Activated CD8-positive, alpha-beta memory T cell treated with anti-CD3 and anti-CD28 coated beads, Interleukin-2, amount 50 U/mL, for 48 hours (primary cell): ENCODE measurements at places on chromosomes 13 and 19.
A peak's percentile ranks its signal among the peaks of the same experiment; 100 is the strongest.

- DNase-seq: no peak
Observed at GRCh38 chr19:33988601-33989000, 183.7 kb upstream of the LSM14A start.

DNA sequence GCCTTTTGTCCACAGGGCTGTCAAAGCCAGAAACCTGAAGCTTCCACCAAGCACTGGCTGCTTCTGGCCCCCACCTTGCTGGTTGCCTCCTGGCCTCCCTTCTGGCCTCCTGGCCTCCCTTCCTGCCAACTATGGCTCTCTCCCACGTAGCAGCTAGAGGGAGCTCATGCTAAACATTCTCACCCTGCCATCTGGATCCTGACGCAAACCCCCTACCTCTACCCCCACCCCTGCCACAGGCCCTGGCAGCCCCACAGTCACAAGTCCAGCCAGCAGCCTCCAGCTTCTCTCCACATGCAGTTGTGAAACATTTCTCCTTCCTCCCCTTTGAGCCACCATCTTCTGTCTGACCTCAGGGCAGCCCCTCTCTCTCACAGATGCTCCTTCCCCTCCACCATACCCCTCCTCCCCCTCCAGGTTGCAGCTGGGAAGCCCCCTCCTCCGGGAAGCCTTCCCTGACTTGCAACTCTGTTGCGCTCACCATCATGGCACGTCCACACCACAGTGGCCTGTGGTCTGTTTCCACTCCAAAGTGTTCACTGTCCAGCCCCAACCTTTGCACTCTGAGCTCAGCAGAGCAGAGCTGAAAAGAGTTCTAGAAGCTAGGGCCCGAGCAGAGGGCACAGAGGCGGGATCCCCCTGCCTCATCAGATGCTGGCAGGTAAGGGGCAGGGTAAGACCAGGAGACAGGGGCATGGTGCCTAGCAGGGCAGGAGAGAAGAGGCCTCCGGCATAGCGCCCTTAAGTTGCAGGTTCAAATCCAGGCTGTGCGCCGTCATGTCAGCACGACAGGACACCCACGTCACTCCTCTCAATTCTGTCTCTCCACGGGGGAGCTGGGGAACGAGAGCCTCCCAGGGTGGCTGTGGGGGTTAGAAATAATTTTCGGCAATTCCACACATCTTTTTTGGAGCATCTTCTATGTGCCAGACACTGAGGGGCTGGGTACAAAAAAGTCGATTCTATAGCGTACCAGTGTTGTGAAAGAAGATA lies 7.3 kb downstream of the ADGRL1 start:
- DNase-seq: no peak

DNA sequence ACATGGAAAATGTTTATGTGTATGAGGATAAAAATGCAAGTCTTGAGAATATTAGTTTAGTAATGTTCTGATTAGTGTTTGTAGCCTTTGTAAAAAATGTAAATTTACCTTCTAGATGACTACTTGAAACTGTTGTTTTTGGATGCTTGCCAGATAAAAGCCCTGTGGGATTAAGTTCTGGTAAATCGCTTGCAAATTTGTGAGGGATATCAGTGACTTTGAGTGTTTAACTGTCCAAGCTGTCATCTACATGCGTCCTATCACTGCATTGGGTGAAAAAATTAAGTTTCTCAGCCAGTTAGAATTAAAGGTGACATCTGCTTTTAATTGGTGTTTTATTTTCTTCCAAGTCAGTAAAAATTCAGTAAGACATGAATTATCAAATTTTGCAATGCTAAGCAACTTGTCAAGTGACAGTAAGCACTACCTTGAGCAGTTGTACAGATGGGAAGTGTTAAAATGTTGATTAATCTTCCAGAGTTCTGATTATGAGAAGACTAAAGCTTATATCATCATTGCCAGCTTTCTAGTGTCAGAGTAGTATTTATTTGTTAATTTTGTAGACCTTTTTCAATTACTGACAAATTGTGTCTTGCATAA lies 88.0 kb downstream of the PCCA start:
- DNase-seq: no peak

- DNase-seq: no peak
Observed at GRCh38 chr13:113762075-113762474, 3.0 kb downstream of the TMEM255B start.

DNA sequence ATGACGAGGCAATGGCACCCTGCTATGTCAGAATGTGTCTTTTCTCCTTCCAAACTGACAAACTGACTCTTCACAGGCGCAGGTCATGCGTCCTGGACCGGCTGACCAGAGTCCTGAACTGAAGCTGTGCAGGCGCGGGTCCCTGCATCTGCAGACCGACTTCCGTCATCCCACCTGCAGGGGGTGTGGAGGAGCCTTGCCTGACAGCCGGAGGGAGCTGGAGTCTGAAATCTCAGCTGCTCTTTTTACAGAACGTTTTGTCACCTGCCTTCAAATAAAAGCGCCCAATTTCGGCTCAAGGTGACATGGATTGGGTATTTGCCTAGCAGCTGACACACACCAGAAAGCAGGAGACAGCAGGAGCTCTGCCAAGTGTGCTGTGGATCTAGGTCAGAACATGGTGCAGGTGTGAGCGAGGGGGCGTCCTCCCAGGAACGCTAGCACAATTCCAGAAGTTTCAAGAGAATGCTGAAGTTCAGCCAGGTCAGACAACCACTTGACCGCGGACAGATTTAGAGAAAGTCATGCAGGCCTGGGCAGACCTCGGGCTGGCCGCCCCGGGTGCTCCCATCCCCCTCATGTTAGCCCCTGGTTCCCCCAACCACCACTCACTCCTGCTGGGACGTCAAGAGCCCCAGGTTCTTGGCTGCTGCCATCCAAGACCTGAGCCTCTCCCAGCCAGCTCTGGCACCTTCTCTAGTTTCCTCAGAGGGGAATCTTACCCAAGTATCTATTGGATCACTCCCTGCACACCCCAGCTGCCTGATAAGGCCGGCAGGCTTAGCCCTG lies 32.8 kb downstream of the ELL start:
- no peak for DNase-seq

GRCh38 chr13:42255886-42256285 lies 16.1 kb upstream of the AKAP11 start:
- DNase-seq: no peak

DNA sequence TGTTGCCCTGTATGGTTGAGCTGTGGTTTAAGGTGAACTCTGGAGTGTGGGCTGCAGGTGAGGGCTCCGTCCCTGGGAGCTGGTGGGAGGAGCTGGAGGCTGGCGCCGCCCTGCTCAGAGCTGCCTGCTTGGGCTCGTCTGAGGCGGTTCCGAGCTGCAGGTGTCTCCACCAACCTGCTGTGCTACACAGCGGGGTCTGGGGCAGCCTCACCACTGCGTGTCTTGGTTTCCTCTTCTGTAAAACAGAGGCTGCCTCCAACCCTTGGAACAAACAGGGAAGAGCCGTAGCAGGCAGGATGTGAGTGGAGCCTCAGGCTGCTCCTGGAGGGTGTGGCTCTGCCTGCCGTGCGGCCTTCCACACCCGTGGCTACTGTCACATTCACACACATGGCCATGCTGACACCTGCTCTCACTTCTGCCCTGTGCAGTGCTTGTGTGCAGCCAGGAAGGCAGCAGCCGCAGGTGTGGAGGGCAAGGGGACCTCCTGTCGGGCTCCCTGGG lies 21.4 kb downstream of the NAXD start:
- DNase-seq: no peak

DNA sequence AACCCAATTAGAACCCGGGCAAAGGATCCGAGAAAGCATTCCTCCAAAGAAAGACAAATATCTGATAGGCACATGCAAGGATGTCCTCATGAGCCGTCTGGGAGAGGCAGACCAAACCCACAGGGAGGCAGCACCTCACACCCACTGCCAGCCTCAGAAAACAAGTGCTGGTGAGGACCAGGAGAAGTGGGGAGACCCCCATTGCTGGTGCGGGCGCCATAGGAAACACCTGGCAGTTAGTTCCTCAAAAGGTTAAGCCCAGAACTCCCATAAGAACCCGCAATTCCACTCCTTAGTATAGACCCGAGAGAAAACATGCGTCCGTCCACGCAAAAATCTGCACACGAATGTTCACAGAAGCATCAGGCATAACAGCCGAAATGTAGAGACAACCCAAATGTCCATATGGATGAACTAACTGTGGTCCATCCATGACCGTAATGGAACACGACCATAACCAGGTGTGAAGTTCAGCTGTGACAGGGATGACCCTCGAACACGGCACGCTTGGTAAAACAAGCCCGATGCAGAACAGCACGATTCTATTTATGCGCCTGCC lies 7.9 kb downstream of the ZNF787 start:
- no peak for DNase-seq

GRCh38 chr13:58879114-58879513 lies 1247.6 kb downstream of the PCDH17 start:
- no peak for DNase-seq

- DNase-seq: no peak
Observed at GRCh38 chr19:46615966-46616365, 8.9 kb downstream of the PTGIR start.

- DNase-seq: peak; percentile 96
Observed at GRCh38 chr13:42969565-42970172, 22.4 kb downstream of the EPSTI1 start.

DNA sequence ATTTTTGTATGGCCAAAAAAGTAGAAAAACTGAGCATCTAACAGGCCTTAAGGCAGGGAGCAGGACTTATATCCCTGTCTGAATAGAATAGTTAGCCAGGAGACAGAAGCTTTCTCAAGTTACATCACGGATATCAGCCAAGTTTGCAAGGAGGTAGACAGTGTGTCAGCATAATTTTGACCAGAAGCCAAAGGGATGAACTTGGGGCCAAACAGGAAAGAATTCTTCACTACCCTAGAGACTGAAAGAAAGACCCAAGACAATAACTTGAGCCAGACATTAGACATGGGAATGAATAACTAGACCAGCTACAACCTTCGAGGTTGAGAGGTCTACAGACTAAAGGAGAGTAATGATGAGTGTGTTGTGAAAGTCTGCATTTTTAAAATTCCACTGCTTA lies 48.1 kb upstream of the PCDH9 start:
- DNase-seq: no peak

DNA sequence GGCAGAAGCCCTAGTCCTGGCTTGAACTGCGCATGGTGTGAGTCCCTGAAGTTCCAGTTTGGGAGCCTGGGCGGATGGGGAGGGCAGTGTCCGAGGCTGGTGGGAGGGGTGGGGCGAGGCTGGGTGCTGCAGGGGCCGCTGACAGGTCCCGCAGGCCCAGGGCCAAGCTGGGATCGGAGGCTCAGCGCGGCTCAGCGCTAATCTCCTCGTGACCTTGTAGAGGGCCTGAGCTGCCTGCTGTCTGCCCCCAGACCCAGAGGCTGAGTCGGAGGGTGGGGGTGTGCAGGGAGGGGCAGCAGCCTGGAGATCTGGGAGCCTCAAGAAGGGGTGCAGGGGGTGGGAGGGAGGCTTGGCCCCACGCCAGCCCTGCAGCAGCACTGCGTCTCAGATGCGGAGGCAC lies 3.0 kb downstream of the ATP1A3 start:
- no peak for DNase-seq

- no peak for DNase-seq
Observed at GRCh38 chr13:81334481-81334880, 993.6 kb upstream of the SPRY2 start.

DNA sequence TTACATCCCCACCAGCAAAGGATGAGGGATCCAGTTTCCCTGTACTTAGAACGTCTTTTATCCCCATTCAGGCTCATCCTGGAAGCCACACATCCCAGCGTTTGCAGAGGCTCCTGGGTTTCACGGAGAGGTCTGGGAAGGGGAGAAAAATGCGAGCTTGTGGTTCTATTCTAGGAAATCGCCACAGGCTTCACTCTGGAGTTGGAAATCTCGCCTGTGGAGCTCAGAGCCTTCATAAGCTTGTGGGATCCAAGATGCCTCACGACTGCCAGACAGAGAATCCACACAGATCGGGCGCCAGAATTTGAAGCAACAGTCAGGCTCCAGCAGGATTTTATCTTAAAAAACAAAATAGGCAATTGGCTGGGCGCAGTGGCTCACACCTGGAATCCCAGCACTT lies 157.9 kb downstream of the PTPRS start:
- no peak for DNase-seq

DNA sequence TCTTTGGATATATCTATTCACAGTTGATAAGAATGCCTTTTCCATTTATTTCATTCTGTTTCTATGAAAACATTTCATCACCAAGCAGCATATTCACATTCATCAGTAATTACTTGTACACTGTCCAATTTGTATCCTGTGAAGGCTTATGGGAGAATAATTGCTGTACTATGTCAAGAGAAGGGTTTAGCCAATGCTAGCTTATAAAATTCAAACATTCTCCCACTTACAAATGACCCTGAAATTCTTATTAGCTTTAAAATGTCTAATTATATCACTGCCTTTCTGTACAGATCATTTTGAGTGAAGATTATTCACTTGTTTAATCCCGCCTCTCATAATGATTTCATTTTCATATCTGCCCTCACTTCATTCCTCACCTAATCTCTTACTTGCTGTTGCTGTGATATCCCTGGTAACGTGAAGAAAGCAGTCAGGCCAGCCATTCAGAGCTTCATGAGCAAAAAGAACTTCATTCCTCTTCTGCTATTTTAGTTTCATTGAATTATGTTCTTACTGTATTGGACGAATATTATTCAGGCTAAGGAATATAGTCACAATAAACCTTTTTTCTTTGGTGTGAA lies 778.7 kb downstream of the OLFM4 start:
- no peak for DNase-seq

DNA sequence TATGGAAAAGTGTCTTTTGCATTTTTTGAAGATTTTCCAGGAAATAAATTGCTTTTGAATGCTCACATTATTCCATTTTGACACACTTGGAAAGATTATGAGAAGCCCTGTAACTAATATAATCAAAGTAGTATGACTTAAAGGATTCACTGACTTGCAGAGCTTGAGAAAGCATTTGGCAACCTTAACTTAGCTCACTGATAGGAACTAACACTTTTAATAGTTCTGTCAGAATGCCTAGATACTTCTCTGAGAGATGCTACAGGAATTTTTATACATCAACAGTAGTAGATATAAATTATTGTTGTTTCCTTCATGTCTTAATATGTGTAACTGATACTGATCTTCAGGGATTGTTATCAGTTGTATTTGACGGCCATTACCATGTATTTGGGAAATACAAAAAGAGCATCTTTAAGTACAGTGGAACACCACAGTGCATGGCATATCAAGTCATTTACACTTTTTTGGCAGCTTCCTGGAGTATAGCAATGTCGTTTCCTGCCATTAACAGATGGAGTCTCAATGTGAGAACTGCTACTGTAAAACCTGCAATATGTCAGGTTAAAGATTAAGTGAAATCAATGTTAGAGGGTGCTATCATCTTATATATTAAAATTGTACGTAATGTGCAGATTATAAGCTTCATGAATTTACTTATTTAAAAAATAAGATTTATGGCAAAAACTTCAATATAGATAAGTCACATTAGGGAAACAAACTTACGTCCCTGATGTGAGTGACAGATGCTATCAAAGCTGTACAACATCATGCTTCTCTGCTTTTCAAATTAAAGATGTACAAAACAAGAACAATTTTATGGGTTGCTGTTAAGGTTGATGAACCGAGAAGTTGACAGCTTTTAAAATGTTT lies 1159.8 kb upstream of the MIR17HG start:
- DNase-seq: no peak

DNA sequence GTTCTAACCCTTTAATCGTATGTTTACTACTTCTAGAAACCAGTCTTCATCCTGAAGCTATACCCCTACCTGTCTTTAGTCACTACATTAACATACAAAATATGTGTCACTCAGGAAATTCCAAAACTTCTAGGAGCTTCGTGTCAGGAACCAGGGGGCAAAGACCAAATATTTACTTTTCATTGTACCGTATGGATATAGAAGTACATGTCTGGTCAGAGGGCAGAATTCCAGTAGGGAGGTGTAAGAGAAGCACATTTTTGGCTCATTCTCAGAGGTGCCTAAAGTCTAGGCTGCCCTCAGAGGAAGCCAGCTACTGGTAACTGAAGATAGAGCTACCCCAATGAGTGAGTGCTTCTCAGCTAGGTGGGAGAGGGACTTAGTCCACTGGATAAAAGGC lies 320.7 kb downstream of the DIAPH3 start:
- DNase-seq: no peak
